Upper lobe of right lung (tissue), 1 donor: ENCODE measurements at places on chromosomes 2 and 18. TPM values are rescaled to one million over a fixed set of nuclear protein-coding genes. Genes with fewer than 3 reads are reported as not detected.

- no peaks in the 10 kb centered on the region for H3K27me3 ChIP-seq
- no peak for DNase-seq
- H3K27ac ChIP-seq: no peak within 1 kb of the TSS
- no peaks in the 10 kb centered on the region for H3K36me3 ChIP-seq
Measured at GRCh38 chr2:102422910-102423309, at the start of gene IL18RAP. Gene IL18RAP, plus strand, starts transcription at chr2:102423160. Its CDS starts 118 bp downstream, at chr2:102423278.

DNA sequence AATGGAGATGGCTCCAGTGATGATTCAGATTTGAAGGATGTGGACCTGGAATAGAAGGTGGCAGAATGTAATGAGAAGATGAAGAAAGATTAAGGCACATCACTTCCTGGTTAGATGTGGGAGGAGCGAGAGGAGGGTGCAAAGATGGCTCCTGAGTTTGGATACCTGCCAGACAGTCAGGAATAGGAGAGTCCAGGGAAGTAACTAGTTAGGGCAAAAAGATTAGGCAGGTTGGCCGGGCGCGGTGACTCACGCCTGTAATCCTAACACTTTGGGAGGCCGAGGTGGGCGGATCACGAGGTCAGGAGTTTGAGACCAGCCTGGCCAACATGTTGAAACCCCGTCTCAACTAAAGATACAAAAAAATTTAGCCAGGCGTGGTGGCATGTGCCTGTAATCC, 5.6 kb downstream of the C2orf74 start:
- H3K27me3 ChIP-seq: no peaks in the 10 kb centered on the region
- DNase-seq: no peak
- peaks cover 32% of the 10 kb centered on the region for H3K36me3 ChIP-seq
- no peak overlapping the region for H3K4me3 ChIP-seq
- H3K27ac ChIP-seq: no peak overlapping the region
- no peaks in the 10 kb centered on the region for H3K4me1 ChIP-seq

- H3K27ac ChIP-seq: no peak overlapping the region
- H3K27me3 ChIP-seq: no peaks in the 10 kb centered on the region
- no peaks in the 10 kb centered on the region for H3K36me3 ChIP-seq
- peaks cover 19% of the 10 kb centered on the region for H3K4me1 ChIP-seq
- H3K4me3 ChIP-seq: no peak overlapping the region
Measured at GRCh38 chr2:30511122-30512083, 64.4 kb downstream of the LCLAT1 start.

DNA sequence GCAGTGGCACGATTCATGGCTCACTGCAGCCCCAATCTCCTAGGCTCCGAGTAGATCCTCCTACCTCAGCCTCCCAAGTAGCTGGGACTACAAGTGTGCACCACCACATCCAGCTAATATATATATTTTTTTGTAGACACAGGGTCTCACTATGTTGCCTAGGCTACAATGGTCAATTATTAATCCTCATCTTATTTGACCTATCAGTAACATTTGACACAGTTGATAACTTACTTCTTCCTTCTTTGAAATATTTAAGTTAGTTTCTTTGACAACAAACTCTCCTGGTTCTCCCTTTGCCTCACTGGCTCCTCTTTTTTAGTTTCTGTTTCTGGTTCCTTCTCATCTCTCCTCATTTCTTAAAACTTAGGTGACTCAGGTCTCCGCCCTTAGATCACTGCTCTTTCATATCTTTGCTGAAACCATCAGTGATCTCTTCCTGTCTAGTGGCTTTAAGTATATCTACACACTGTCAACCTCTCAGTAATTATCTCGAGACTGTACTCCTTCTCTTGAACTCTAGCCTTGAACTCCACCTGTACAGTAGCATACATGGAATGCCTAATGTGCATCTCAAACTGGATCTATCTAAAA, 11.5 kb downstream of the PGAP1 start:
- no peaks in the 10 kb centered on the region for H3K4me1 ChIP-seq
- peaks cover 7% of the 10 kb centered on the region for H3K36me3 ChIP-seq
- no peak overlapping the region for H3K4me3 ChIP-seq
- DNase-seq: no peak

DNA sequence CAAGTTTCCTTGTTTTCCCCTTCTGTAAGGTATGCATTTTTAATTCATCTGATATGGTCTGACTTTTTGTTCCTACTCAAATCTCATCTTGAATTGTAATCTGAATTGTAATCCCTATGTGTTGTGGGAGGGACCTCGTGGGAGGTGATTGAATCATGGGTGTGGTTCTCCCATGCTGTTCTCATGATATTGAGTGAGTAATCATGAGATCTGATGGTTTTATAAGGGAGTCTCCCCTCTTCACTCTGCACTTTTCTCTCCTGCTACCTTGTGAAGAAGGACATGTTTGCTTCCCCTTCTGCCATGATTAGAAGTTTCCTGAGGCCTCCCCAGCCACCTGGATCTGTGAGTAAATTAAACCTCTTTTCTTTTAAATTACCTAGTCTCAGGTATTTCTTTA, 476.1 kb downstream of the LPIN1 start:
- no peak overlapping the region for H3K27ac ChIP-seq
- no peaks in the 10 kb centered on the region for H3K27me3 ChIP-seq
- no peaks in the 10 kb centered on the region for H3K36me3 ChIP-seq
- DNase-seq: no peak

DNA sequence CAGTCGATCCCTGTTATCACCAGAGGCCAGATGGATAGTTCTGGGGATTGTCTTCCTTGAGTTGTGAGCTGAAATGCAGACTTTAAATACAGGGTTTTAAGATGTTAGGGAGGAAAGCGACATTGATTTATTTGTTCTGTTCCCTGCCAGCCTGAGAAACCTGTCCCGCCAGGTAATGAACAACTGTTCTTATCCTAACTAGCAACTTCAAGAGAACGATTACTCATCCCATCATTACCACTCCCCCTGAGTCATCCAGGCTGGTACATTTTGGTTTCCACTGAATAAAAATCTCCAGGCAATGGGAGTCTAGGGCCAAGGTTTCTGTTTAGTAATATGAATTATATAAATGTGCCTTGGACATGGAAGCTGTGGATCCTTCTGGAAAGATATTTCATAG, 131.2 kb downstream of the LYPD6B start:
- no peaks in the 10 kb centered on the region for H3K27me3 ChIP-seq
- H3K27ac ChIP-seq: no peak overlapping the region
- no peaks in the 10 kb centered on the region for H3K4me1 ChIP-seq
- DNase-seq: no peak

GRCh38 chr2:161388146-161388779, 27.8 kb upstream of the TBR1 start:
- peaks cover 9% of the 10 kb centered on the region for H3K36me3 ChIP-seq
- H3K27me3 ChIP-seq: no peaks in the 10 kb centered on the region
- H3K27ac ChIP-seq: no peak overlapping the region
- H3K4me3 ChIP-seq: no peak overlapping the region
- H3K4me1 ChIP-seq: no peaks in the 10 kb centered on the region

DNA sequence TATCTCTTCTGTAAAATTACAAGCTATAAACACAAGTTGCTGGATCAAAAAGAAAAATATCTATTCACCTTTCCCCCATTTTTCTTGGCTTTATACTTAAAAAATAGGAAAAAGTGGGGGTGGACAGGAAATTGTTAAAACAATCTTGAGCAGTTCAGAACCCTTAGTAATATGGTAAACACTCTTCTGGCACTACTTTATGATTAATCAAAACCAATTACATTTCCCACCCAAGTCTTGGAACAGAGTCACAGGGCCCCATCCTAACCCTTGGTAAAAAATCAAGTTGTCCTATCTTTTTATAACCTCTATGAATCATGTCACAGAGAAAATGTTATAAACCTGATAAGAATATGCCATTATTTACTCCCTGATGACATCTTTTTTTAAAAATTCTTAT, 328.2 kb upstream of the LYPD1 start:
- H3K4me3 ChIP-seq: no peak overlapping the region
- no peaks in the 10 kb centered on the region for H3K4me1 ChIP-seq
- H3K36me3 ChIP-seq: no peaks in the 10 kb centered on the region
- H3K27ac ChIP-seq: no peak overlapping the region
- no peaks in the 10 kb centered on the region for H3K27me3 ChIP-seq

GRCh38 chr2:140542627-140543026, 1588.2 kb downstream of the LRP1B start:
- H3K4me3 ChIP-seq: no peak overlapping the region
- no peaks in the 10 kb centered on the region for H3K36me3 ChIP-seq
- H3K27me3 ChIP-seq: no peaks in the 10 kb centered on the region
- H3K4me1 ChIP-seq: no peaks in the 10 kb centered on the region

- no peak overlapping the region for H3K4me3 ChIP-seq
- DNase-seq: no peak
- no peaks in the 10 kb centered on the region for H3K36me3 ChIP-seq
- H3K27me3 ChIP-seq: no peaks in the 10 kb centered on the region
Measured at GRCh38 chr2:240898108-240898730, 2.3 kb upstream of the MAB21L4 start.

- no peak overlapping the region for H3K27ac ChIP-seq
- no peaks in the 10 kb centered on the region for H3K27me3 ChIP-seq
- no peaks in the 10 kb centered on the region for H3K36me3 ChIP-seq
- DNase-seq: no peak
- no peak overlapping the region for H3K4me3 ChIP-seq
Measured at GRCh38 chr2:148161909-148162435, 141.1 kb downstream of the MBD5 start.

- peaks cover 30% of the 10 kb centered on the region for H3K36me3 ChIP-seq
- no peaks in the 10 kb centered on the region for H3K27me3 ChIP-seq
- peaks cover 25% of the 10 kb centered on the region for H3K4me1 ChIP-seq
- no peak overlapping the region for H3K4me3 ChIP-seq
- no peak for DNase-seq
Measured at GRCh38 chr2:37642907-37643729, 28.3 kb downstream of the CDC42EP3 start.

GRCh38 chr18:65073060-65073550, 677.7 kb upstream of the CDH7 start:
- no peaks in the 10 kb centered on the region for H3K36me3 ChIP-seq
- no peaks in the 10 kb centered on the region for H3K27me3 ChIP-seq
- DNase-seq: no peak
- H3K4me1 ChIP-seq: no peaks in the 10 kb centered on the region
- no peak overlapping the region for H3K4me3 ChIP-seq
- H3K27ac ChIP-seq: no peak overlapping the region

DNA sequence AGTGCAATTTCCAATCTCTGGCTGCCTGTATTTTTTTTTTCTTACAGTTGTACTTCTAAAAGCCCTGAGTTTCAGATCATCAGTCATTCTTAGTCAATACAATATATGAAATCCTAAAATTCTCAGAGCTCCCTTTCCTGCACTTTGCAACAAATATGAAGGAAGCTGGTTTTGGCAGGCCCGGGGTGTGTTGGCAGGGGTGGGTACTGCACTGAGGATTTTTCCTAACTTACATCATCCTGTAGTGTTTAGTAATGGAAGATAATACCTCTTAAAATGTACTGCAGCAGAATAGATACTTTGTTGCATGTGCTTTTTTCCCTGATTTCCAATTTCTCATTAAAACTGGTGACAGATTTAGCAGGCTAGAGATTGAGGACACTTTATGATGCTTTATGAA, 374.6 kb downstream of the PTH2R start:
- H3K4me1 ChIP-seq: no peaks in the 10 kb centered on the region
- H3K27ac ChIP-seq: no peak overlapping the region
- DNase-seq: no peak
- no peaks in the 10 kb centered on the region for H3K27me3 ChIP-seq

DNA sequence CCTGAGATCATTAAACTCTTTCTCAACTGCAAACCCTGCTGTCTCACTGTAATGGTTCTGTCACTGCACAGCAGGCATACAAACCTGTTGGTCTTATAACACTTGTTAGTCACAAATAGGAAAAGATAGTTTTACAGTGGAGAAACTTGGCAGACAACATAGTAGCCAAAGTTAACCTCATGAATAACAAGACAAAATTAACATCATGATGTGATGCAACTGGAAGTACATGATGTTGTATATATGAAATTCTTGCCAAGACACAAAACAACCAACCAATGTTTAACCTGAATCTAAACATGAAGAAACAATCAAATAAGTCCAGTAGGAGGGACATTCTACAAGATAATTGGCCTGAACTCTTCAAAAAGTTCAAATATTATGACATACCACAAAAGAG, 189.3 kb downstream of the RNF152 start:
- no peak for DNase-seq
- H3K4me1 ChIP-seq: no peaks in the 10 kb centered on the region
- no peak overlapping the region for H3K4me3 ChIP-seq
- no peaks in the 10 kb centered on the region for H3K27me3 ChIP-seq
- H3K36me3 ChIP-seq: no peaks in the 10 kb centered on the region
- H3K27ac ChIP-seq: no peak overlapping the region

DNA sequence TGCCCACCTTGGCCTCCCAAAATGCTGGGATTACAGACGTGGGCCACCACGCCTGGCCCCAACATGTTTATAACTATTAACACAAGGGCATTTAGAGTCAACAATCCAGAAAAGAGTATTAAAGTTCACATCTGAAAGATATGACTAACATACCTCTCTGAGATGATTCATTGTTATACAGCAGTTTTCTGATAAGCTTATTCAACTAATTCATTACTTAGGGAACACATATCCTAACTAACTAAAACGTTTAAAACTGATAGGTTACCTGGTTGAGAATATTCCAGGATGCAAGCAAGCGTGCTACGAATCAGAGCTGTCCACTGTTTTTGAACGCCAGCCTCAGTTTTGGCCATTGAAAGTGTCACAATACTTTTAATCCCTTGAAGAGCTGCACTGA, 34.0 kb upstream of the STRN start:
- no peaks in the 10 kb centered on the region for H3K4me1 ChIP-seq
- H3K36me3 ChIP-seq: peaks cover 96% of the 10 kb centered on the region
- no peak overlapping the region for H3K4me3 ChIP-seq

MOCOS gene
- 5.0 TPM for total RNA-seq

EFHD1 gene
- 10.7 TPM for total RNA-seq
